ENCODE measurements at places on chromosomes 6 and 20.

- peak; percentile 46 for DNase-seq
These were observed 72.9 kb downstream of the SNX5 start for GRCh38 chr20:17895641-17896171.

- DNase-seq: no peak
These were observed 19.7 kb upstream of the SLC17A3 start for GRCh38 chr6:25893778-25894177.

GRCh38 chr6:145895802-145896201 is 68.4 kb downstream of the SHPRH start:
- DNase-seq: no peak

- no peak for DNase-seq
These were observed 543.6 kb downstream of the GRIK2 start for GRCh38 chr6:101937108-101937507.

- DNase-seq: no peak
These were observed 100.9 kb upstream of the MLN start for GRCh38 chr6:33904747-33905065.

- no peak for DNase-seq
These were observed 15.3 kb upstream of the SPDEF start for GRCh38 chr6:34571388-34571787.

DNA sequence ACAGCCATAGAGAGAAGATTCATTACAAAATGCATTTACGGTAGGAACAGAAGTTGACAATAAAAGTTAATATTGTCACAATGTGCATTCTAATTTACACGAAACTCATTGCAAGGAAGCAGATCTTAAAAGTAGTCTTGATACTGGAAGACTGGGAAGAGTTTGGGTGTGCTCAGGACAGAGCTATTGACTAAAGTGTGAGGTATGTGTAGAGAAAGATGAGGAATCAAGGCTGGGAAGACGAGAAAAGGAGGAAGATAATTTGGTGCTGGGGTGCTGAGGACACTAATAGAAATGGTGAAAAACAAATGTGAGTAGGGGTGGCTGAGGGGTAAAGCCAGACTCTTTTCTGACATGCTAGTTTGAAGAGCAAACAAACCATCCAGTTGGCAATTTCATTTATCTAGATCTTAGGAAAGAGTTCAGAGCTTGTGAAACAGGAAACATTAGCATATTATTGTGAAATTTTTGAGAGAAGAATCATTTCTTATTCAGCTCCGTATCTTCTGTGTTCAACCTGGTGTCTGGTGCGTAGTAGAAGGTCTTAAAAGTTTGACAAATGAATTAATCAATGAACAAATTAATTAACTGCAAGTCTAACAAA is 72.7 kb downstream of the ELOVL4 start:
- DNase-seq: no peak

All from stimulated activated CD8-positive, alpha-beta memory T cell treated with anti-CD3 and anti-CD28 coated beads, Interleukin-7, amount 100 ng/mL, for 4 hours (primary cell).